ENCODE measurements at places on chromosomes 1 and 21. TPM values are rescaled to one million over a fixed set of nuclear protein-coding genes. Genes with fewer than 3 reads are reported as not detected.

The CENPS gene
- 4.9 TPM for total RNA-seq

The NLRP3 gene
- 2.0 TPM for total RNA-seq

The CELA2B gene
- total RNA-seq, result not detected

The SLAMF8 gene
- total RNA-seq, result not detected

The TIAM1 gene
- 142 TPM for total RNA-seq

The SELP gene
- 12.1 TPM for total RNA-seq

The ESPN gene
- 3.7 TPM for total RNA-seq

The FLG2 gene
- total RNA-seq, result not detected

The NEXN gene
- 1.1 TPM for total RNA-seq

The LCE1F gene
- not detected for total RNA-seq

The LRRC53 gene
- not detected for total RNA-seq

The SCCPDH gene
- 1.5 TPM for total RNA-seq

The NUDT4B gene
- total RNA-seq, result not detected

The CLDN14 gene
- not detected for total RNA-seq

The SYPL2 gene
- not detected for total RNA-seq

The THEM5 gene
- total RNA-seq, result not detected

The SYT6 gene
- 0.17 TPM for total RNA-seq

The F11R gene
- total RNA-seq, result 18.4 TPM

The UTS2 gene
- total RNA-seq, result 8.0 TPM

The KPRP gene
- total RNA-seq, result not detected

The LDLRAD1 gene
- total RNA-seq, result not detected

The PRAMEF18 gene
- not detected for total RNA-seq

The ANKRD45 gene
- not detected for total RNA-seq

The CRP gene
- not detected for total RNA-seq

The LDLRAP1 gene
- total RNA-seq, result 98.7 TPM

The RPE65 gene
- not detected for total RNA-seq

The CCDC17 gene
- total RNA-seq, result 6.1 TPM

The MROH9 gene
- not detected for total RNA-seq

The PPIAL4G gene
- 0.20 TPM for total RNA-seq

The FNDC10 gene
- 0.96 TPM for total RNA-seq

The LCE2B gene
- total RNA-seq, result not detected

The LAX1 gene
- total RNA-seq, result 53.0 TPM

The PIGR gene
- not detected for total RNA-seq

The LAMB3 gene
- total RNA-seq, result 0.96 TPM

The POGK gene
- total RNA-seq, result 19.1 TPM

The RIPPLY3 gene
- total RNA-seq, result not detected

The PRRX1 gene
- total RNA-seq, result not detected

The ZBTB8A gene
- total RNA-seq, result 0.12 TPM

The RNU1-3 gene
- total RNA-seq, result 3,278 TPM

The MANEAL gene
- total RNA-seq, result 0.69 TPM

The ELAVL4 gene
- not detected for total RNA-seq

The ASTN1 gene
- total RNA-seq, result not detected

The SGIP1 gene
- total RNA-seq, result not detected
